Endothelial cell (in vitro differentiated cells): ENCODE measurements at places on chromosomes 2 and 18.

DNA sequence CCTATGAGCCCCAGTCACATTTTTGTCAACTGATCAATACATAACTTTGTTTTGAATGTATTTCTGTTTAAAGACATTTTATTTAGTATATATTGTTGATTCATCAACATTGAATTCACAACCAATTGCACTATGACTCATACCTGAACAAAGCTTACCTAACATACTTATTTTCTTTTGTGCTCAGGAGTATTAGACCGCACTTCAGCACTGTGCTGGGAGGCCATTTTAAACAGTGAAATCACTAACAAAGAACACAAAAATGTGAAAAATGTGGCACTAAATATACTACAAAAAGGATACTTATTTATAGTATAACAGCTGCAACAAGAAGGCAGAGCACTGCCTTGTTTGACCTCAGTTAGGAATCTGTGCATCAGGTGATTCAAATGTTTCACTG lies 12.4 kb upstream of the IFIH1 start:
- DNase-seq: no peak

GRCh38 chr2:201254081-201254730 lies 6.1 kb upstream of the CASP8 start:
- DNase-seq: no peak

GRCh38 chr2:240310645-240311044 lies 124.8 kb upstream of the GPC1 start:
- no peak for DNase-seq

GRCh38 chr2:123451542-123451941 lies 573.5 kb upstream of the CNTNAP5 start:
- no peak for DNase-seq

DNA sequence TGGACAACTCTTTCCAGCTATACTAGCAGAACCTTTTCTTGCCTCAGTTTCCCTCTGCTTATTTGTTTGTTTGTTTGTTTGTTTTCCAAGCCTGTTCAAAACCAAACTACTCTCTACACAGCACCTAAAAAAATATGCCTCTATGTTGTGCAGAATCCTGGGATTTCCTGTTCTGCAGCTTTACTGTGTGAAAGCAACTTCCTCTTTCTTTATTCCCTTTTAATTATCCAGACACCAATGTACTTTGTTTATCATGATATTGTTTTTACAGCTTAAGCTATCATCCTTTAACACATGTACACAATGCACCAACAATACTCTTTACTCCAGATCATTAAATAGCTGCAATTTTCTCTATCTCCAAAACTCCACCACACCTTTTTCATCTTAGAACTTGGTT lies 259.5 kb downstream of the EPHA4 start:
- DNase-seq: no peak

GRCh38 chr2:108591163-108591562 lies 56.9 kb downstream of the LIMS1 start:
- no peak for DNase-seq
